ENCODE measurements at places on chromosomes 5 and 9.

GRCh38 chr9:80874276-80874675 is 815.1 kb downstream of the TLE1 start:
- H3K4me3 ChIP-seq: no peak overlapping the region
- H3K4me1 ChIP-seq: no peaks in the 10 kb centered on the region
- H3K27ac ChIP-seq: no peak overlapping the region
- H3K27me3 ChIP-seq: peaks cover 6% of the 10 kb centered on the region
- H3K36me3 ChIP-seq: no peaks in the 10 kb centered on the region

GRCh38 chr5:170451747-170452365 is 52.0 kb upstream of the KCNIP1 start:
- H3K4me3 ChIP-seq: no peak overlapping the region
- DNase-seq: no peak
- H3K36me3 ChIP-seq: no peaks in the 10 kb centered on the region
- no peaks in the 10 kb centered on the region for H3K4me1 ChIP-seq

- H3K4me1 ChIP-seq: peaks cover 6% of the 10 kb centered on the region
- no peaks in the 10 kb centered on the region for H3K36me3 ChIP-seq
- peaks cover 23% of the 10 kb centered on the region for H3K27me3 ChIP-seq
- no peak overlapping the region for H3K4me3 ChIP-seq
Observed at GRCh38 chr5:170576602-170577535, 73.0 kb downstream of the KCNIP1 start.

GRCh38 chr5:97918620-97919019 is 735.6 kb upstream of the RIOK2 start:
- DNase-seq: no peak
- no peaks in the 10 kb centered on the region for H3K36me3 ChIP-seq
- H3K4me1 ChIP-seq: no peaks in the 10 kb centered on the region
- H3K27me3 ChIP-seq: no peaks in the 10 kb centered on the region

DNA sequence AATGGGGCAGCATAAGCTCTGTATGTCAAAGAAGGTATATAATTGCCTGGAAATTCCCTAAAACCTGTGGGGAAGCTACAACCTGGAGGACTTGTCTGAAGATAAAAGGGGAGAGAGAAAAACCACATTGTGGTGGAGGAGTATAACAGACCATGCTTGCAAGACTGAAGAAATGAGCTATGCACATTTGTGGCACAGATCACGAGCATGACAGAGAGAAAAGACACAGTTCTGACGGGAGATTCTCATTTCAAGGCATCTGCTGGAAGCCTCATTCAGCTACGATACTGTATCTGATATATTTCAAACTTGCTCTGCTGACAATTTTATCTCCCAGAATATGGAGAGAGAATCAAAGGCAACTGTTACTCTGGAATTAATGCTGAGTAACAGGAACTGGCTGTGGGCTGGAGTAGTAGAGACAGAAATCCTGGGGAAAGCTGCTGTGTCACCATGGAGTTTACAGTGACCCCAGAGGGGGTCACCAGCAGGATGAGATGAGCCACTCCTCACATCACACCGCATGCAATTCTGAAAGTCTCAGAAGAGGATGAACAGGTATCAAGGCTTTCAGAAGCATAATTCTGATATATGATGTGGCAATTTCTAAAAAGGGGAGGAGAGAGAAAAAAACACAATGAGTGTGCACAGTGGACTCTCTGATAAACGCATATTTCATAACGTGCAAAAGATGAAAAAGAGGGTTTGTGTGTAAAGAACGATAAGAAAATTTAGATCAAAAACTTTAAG is 528.8 kb downstream of the IRX1 start:
- H3K36me3 ChIP-seq: no peaks in the 10 kb centered on the region
- peaks cover 8% of the 10 kb centered on the region for H3K27me3 ChIP-seq
- no peak overlapping the region for H3K4me3 ChIP-seq

GRCh38 chr5:54629115-54629514 is 111.6 kb downstream of the SNX18 start:
- no peaks in the 10 kb centered on the region for H3K36me3 ChIP-seq
- no peak overlapping the region for H3K27ac ChIP-seq
- no peak overlapping the region for H3K4me3 ChIP-seq
- no peaks in the 10 kb centered on the region for H3K27me3 ChIP-seq

GRCh38 chr9:95815961-95816360 is 59.5 kb upstream of the ERCC6L2 start:
- no peak for DNase-seq
- no peaks in the 10 kb centered on the region for H3K27me3 ChIP-seq
- no peak overlapping the region for H3K4me3 ChIP-seq
- H3K27ac ChIP-seq: no peak overlapping the region
- H3K36me3 ChIP-seq: peaks cover 36% of the 10 kb centered on the region
- peaks cover 13% of the 10 kb centered on the region for H3K4me1 ChIP-seq

DNA sequence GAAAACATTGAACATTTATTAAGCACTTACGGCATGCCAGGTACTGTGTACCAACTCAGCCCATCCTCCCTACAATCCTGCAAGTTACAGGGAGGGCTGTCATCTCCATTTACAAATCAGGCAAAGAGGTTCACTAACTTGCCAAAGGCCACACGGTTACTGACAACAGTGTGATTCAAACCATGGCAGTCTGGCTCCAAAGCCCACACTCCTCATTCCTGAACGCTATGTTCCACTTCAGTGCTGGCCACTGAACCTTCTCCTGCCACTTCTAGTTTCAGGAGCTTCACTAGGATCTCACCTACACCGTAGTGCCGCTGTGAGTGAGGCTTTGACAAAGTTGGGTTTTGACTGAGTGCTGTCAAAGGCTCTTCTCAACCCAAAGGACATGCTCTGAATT is 7.2 kb upstream of the LIFR start:
- H3K36me3 ChIP-seq: no peaks in the 10 kb centered on the region
- H3K27me3 ChIP-seq: peaks cover 22% of the 10 kb centered on the region
- DNase-seq: no peak
- H3K4me1 ChIP-seq: no peaks in the 10 kb centered on the region
- no peak overlapping the region for H3K27ac ChIP-seq

DNA sequence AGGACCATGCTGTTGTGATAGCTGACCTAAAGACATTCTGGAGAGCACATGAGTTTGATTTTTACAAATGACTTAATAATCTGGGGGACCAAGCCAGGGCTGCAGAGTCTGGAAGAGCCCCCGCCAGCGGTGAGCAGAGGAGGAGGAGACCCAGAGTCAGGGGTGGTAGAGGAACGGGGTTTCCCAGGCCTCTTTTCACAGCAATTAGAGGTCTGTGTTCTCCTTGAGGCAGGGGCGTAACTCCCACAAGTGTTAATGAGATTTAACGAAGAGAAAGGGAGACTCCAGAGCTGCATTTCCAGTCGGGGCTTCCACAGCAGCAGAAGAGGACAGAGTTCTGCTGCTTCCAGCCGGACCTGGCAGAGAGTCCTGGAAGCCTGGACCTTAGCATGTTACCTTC is 137.9 kb upstream of the SLC24A2 start:
- peaks cover 15% of the 10 kb centered on the region for H3K27me3 ChIP-seq
- no peaks in the 10 kb centered on the region for H3K36me3 ChIP-seq
- DNase-seq: no peak
- peaks cover 8% of the 10 kb centered on the region for H3K4me1 ChIP-seq
- H3K4me3 ChIP-seq: no peak overlapping the region
- H3K27ac ChIP-seq: no peak overlapping the region

DNA sequence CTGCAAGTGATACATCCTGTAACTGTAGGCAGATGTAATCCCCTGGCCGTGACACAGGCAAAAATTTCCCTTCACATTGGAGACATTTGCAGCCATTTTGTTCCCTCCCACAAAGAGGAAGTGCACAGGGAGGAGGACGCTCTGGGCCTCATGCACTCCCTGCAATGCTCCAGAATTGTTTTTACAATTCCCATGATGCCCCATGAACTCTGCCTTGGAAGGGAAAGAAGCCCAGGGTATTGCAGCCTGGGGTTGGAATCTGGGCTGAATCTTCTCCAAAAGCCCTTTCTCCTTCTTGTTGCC is 491.7 kb downstream of the CCDC171 start:
- no peak for DNase-seq
- no peaks in the 10 kb centered on the region for H3K27me3 ChIP-seq
- no peaks in the 10 kb centered on the region for H3K4me1 ChIP-seq
- H3K27ac ChIP-seq: no peak overlapping the region

- H3K27ac ChIP-seq: no peak overlapping the region
- peaks cover 7% of the 10 kb centered on the region for H3K36me3 ChIP-seq
- H3K4me3 ChIP-seq: no peak overlapping the region
- DNase-seq: no peak
Observed at GRCh38 chr9:92508018-92508820, 25.9 kb upstream of the ASPN start.

DNA sequence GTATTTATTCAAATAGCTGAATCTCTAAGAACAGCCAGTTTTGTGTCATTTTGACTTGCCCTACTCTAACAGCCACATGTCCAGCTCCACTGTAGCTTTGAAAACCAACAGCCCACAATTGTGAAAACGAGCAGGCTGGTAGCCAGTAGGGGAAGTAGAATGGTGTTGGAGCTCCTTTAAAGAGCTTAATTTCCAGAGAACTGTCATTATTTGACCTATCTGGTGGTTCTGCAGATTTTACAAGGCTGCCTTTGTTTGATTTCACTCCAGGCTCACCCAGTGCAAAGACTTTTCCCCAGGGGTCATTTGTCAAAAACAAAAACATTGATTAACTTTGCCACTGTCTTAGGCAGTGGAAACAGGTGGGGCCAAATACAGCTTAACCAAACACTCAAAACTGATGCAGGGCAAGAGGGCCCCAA is 3.2 kb upstream of the PJA2 start:
- H3K4me3 ChIP-seq: no peak overlapping the region
- H3K27me3 ChIP-seq: peaks cover 4% of the 10 kb centered on the region
- H3K4me1 ChIP-seq: peaks cover 7% of the 10 kb centered on the region
- DNase-seq: no peak
- H3K36me3 ChIP-seq: peaks cover 12% of the 10 kb centered on the region
- no peak overlapping the region for H3K27ac ChIP-seq

DNA sequence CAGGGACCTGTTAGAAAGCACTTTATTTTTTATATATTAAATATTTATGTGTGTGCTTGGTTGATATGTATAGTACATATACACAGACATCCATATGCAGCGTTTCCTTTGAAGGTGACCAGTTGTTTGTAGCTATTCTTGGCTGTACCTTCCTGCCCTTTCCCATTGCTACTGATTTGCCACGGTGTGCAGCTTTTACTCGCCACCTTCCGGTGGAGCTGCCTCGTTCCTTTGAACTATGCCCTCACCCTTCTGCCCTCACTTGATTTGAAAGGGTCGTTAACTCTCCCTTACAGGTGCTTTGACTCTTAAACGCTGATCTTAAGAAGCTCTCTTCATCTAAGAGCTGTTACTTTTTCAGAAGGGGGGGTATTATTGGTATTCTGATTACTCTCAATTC is 20.5 kb downstream of the RGMB start:
- peaks cover 18% of the 10 kb centered on the region for H3K36me3 ChIP-seq
- no peak overlapping the region for H3K4me3 ChIP-seq
- H3K27ac ChIP-seq: no peak overlapping the region
- DNase-seq: no peak
- H3K4me1 ChIP-seq: peaks cover 15% of the 10 kb centered on the region

GRCh38 chr5:96033116-96033515 is 71.5 kb upstream of the ELL2 start:
- no peaks in the 10 kb centered on the region for H3K36me3 ChIP-seq
- H3K27ac ChIP-seq: no peak overlapping the region
- peaks cover 4% of the 10 kb centered on the region for H3K27me3 ChIP-seq
- no peaks in the 10 kb centered on the region for H3K4me1 ChIP-seq

GRCh38 chr5:149581931-149582768 is 852 bp downstream of the ARHGEF37 start:
- peaks cover 2% of the 10 kb centered on the region for H3K4me1 ChIP-seq
- no peak overlapping the region for H3K4me3 ChIP-seq
- DNase-seq: no peak
- H3K36me3 ChIP-seq: no peaks in the 10 kb centered on the region

- no peaks in the 10 kb centered on the region for H3K27me3 ChIP-seq
- H3K4me1 ChIP-seq: peaks cover 7% of the 10 kb centered on the region
- no peak overlapping the region for H3K27ac ChIP-seq
- H3K36me3 ChIP-seq: peaks cover 33% of the 10 kb centered on the region
- no peak for DNase-seq
Observed at GRCh38 chr9:125509476-125509875, 197.5 kb downstream of the MAPKAP1 start.

DNA sequence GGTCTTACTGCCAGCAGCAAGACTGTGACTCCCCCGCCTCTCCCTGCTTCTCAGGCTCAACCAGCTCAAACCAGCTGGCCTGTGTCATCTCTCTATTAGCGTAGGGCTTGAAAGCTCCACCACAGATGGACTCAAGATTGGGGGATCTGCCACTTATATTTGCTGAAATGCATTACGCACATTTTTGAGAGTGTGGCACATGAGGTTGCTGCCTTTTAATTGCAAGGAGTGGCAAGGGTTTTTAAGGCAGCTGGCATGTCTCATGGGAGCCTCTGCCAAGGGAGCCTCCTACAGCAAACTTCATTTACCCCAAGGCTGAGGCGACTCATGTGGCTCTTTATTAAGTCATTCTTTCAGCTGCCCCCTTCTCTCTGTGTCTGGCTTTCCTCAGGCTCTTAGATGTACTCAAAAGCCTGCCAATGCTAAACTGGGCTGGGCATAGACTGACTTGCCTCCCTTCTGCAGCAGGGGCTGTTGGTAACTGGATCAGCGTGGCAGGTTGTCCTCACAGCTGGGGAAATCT is 219.3 kb downstream of the SMARCA2 start:
- H3K27ac ChIP-seq: no peak overlapping the region
- H3K4me3 ChIP-seq: no peak overlapping the region
- peaks cover 3% of the 10 kb centered on the region for H3K4me1 ChIP-seq
- DNase-seq: no peak

GRCh38 chr9:31137176-31138160 is 1247.0 kb upstream of the ACO1 start:
- H3K27ac ChIP-seq: no peak overlapping the region
- no peak overlapping the region for H3K4me3 ChIP-seq
- H3K4me1 ChIP-seq: no peaks in the 10 kb centered on the region
- H3K36me3 ChIP-seq: no peaks in the 10 kb centered on the region
- no peaks in the 10 kb centered on the region for H3K27me3 ChIP-seq

Measured in stimulated activated naive B cell treated with anti-CD40 and anti-IgM and Interleukin-4, amounts not matched to agents 10 μg/mL and 1 μg/mL and 100 μg/mL, for 72 hours (primary cell).